NCI-H2029 (cell line): ENCODE measurements at places on chromosomes 13 and 19.

DNA sequence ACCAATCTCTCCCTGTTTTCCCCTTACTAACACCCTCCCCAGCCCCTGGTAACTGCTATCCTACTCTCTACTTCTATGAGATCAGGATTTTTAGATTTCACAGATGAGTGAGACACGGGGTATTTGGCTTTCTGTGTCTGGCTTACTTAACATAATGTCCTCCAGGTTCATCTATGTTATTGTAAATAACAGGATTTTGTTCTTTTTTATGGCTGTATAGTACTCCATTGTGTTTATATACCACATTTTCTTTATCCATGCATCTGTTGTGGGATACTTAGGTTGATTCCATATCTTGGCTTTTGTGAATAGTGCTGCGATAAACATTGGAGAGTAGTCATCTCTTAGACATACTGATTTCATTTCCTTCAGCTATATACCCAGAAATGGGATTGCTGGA, 28.5 kb upstream of the ATP11A start:
- no peak for DNase-seq

DNA sequence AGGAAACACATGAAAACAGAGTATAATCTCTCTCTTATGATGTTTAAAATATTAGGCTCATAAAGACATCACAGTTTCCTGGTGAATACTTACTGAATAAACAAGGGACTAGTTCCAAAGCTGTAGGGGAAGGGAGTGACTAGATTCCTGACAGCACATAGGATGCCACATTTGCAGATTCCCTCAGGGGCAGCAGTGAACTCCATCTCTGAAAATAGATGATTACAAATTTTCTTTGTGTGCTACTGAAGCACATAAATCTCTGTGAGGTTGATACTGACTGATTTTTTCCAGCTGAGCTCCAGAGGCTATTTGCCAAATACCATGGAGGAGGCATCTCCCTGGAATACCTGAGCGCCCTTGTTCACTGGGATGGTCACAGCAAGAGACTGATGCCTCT, 77.3 kb downstream of the FGF9 start:
- DNase-seq, result no peak

DNA sequence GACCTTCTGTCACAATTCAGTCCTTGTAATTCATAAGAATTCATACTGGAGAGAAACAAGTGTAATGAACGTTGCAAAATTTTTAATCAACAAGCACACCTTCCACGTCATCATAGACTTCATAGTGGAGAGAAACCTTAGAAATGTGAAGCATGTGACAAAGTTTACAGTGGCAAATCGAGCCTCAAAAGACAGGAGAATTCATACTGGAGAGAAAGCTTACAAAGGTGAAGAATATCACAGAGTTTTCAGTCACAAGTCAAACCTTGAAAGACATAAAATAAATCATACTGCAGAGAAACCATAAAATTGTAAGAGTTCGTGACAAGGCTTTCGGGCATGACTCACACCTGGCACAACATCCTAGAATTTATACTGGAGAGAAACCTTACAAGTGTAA, 24.6 kb downstream of the ZNF813 start:
- DNase-seq, result no peak

DNA sequence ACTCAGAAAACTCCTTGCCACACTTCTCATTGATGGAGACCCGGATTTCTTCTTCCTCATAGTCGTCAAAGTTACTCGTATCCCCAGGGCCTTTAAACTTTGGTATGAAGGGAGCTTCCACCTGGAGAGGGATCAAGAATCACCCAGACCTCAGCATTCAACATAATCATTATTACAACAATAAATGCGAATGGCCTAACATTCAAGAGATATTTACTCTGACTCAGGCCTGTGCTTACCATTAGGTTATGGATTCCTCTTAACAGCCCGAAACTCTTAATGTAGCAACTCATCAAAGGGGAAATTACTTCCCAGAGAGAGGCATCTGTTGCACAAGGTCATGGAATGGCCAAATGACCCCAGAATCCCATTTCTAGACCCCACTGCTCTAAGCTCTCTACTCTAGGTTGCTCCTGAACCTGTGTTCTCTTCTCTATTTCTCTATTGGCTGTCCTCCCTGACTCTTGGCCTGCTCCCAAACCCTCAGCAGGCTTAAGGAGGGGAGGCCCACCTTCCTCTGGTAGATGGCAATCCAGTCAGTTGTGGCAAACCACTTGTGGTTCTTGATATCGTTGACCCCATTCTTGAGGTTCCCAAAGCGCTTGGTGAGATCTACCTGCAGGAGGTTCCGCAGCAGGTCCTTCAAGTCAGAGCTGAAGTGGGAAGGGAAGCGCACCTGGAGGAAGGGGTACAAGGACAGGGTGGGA, 2.7 kb upstream of the SAMD1 start:
- no peak for DNase-seq

DNA sequence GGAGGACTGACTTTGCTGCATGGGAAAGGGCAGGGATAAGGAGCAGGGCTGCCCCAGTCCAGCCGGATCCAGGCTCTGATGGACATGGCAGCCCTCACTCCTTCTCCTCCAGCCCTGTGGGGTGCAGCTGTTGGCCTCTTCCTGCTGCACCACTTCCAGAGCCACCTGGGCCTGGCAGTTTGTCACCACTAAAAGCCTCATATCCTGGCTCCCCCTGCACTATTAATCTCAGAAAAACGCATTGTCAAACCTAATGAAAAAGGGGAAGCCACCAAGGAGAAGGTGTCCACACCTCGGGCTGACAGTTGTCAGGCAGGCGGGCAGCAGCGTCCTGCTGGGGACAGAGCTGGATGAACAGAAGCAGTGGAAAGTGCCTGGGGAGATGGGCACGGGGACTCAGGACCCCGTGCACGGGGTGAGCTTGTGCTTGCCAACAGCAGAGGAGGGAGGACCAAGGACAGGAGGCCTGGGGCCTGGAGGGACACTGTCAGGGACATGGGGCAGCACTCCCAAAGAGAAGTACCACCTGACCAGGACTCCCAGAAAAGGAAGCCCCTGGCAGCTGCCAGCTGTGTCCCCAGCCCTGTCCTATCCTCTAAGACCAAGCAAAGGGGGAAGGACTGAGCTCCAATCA, 151.1 kb upstream of the TSHZ3 start:
- DNase-seq, result no peak

- DNase-seq, result no peak
Measured at GRCh38 chr13:75637181-75637750, 1.1 kb downstream of the LMO7 start.

GRCh38 chr13:20473139-20473538, 52.5 kb downstream of the CRYL1 start:
- no peak for DNase-seq

DNA sequence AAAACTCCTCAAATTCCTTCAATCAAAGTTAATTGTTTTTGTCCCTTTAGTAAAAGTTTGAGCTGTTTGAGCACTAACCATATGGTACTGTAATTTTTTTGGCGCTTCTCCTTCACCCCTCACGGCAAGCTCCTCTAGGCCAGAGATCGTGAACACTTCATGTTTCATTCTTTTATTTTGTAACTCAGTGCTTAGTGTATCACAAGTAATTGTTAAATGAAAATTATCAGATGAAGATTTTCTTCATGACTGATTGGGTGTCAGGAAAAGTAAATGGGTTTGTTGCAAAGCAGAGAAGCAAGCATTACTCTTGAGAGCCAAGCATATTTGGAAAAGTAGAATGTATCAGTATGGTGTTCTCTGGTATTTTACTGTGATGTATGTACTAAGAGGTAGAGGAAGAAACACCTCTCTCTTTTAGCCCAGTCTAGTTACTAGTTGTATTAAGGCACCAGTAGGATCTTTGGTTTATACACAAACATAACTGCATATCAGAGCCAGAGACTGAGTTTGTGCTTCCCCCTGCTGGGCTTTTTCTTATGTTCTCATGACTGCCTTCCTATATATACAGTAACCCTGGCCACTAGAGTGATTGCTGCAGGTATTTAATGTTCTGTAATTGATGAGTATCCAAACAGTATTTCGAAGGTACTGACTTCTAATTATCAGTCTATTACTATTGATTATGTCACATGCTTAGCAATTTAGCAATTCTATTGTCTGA, 202.3 kb upstream of the KLHL1 start:
- DNase-seq, result no peak

DNA sequence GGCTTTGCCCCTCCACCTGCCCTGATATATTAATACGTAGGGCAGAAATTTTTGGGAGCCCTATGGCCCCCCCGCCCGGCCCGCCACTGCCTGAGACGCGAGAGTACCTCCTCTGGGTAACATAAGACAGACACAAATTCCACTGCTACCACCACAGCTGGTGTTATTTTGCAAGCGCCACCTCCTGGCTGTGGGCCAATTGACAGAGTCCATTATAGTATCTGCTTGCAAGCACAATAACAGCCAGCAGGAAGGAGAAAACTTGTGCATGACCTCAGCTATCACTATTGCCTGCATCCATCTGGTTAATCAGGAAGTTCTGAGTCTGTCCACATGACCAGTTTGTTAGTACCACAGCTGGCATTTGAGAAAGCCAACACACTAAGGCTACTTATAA, 25.3 kb upstream of the OR10H2 start:
- peak; percentile 96 for DNase-seq

- peak; percentile 77 for DNase-seq
Measured at GRCh38 chr13:26971990-26972887, 199.4 kb downstream of the USP12 start.

- DNase-seq, result no peak
Measured at GRCh38 chr13:62931853-62932252, 1516.2 kb upstream of the PCDH20 start.

DNA sequence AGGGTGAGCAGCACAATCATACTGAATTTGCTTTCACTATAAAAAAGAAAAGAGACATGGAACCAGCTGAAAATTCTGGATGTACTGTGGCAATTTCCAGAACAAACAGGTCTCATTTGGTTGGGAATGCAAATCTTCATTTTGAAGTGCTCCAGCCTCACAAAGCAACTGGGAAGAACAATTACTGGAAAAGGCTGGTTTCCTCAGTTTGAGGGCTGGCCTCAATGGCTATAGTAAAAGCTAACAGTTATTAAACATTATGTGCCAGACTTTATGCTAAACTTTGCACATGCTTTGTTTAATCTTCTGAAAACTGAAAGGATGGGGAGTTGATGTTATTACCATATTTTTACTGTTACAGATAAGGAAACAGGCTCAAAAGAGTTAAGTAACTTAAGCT, 3.0 kb downstream of the OBI1 start:
- no peak for DNase-seq

DNA sequence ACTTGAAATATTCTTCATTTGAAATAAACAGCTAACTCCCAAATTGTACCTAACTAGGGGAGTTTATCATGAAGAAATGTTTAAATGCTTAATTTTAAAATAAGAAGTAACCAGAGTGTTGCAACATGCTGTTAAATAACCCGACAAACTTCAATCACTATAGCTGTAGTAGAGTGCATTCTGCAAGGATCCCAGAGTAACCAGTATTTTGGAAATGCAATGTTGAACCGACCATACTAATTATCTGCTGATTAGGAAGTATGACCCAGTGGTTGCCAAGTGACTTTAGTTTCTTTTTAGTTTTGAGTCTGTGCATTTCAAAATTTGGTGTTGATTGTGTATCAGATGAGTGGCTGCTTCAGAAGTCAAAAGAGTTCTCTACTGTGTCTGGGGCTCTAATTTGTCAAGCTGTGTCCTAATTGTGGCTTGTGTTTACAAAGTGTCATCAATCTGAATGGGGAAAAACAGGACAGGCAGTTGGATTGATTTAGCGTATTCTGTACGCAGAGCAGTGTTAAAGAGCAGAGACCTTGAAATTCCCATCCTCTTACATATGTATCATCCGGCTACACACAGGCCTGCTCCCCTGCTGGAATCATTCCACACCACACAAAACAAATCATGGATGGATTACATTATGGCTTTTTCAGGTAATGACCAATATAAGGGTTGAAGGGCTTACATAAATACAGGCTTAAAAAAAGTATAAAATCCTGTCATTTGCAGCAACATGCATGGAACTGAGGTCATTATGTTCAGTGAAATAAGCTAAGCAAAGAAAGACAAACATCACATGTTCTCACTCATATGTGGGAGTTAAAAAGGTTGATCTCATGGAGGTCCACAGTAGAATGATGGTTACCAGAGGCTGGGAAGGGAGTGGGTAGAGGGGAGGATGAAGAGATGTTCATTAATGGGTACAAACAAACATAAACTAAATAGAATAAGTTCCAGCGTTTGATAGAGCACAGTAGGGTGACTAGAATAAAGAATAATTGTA, 351.5 kb downstream of the KLF12 start:
- no peak for DNase-seq

- DNase-seq, result peak; percentile 22
Measured at GRCh38 chr19:4803736-4804695, 12.5 kb downstream of the FEM1A start.

DNA sequence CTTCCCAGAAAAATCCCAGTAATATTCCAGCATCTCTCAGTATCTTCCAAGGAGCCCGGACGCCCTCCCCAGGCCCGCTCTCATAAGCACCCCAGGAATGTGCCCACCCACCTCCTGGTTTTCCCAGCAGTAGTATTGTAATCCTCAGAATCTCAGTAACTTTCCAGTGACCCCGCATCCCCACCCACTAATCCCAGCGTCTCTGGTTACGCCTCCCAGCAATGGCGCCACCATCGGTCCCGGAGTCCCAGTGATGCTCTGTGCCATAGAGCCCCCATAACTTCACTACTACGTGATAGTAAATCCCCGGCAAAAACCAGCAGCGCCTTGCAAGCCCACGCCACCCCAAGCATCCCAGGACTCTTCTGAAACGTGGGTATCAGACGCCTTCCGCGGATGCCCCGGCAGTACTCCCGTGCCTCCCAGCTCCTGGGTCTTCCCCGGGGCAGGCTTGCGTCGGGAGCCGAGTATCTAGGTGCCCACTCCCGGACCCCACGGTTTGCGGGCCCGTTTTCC, 928 bp upstream of the PNPLA6 start:
- DNase-seq, result no peak

- no peak for DNase-seq
Measured at GRCh38 chr19:3383121-3383722, 16.8 kb downstream of the NFIC start.

DNA sequence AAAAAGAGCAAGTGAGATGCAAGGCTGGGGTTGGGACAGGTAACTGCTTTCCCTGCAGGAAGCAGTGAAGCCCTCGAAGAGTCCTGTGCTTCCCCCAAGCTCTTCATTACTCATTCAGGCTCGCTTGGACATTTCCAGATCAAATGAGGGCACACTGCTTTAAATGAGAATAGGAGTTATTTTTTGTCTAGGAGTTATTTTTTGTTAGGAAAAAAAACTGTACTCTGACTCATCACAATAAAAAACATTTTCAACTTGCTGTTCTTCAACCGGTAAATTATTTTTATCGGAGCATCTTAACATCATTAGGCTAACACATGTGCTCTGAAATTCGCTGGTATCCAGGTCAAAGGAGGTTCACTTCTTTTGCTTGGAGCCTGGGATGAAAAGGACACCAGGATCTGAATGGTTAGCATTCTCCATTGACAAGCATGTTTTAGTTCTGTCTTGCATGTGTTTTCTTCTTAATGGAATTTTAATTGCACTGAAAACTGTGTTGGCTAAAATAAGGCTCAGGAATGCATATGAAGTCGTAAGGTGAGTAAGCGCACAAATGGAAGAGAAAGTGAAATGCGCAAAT, 80.7 kb upstream of the STK24 start:
- DNase-seq, result no peak
